ENCODE measurements at places on chromosomes 11 and 22.

GRCh38 chr11:69504576-69505335 is 23.3 kb downstream of the LINC01488 start:
- no peak for DNase-seq

DNA sequence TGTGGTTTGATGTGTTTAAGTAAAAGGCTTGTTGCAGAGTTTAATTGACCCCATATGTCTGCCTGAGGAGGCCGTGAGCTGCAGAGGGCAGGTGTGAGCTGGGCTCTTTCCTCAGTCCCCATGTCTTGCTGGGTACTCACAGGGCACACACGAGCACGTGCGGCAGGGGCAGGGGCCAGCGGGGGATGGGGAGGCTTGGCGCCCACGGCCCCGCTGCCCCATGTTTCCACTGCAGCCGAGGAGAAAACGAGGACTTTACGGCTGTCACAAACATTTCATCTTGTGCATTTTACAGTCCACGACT is 24.7 kb upstream of the CCDC188 start:
- DNase-seq = no peak

- peak; percentile 89 for DNase-seq
These were observed 1.5 kb downstream of the PTPRJ start for GRCh38 chr11:47981667-47982404.

DNA sequence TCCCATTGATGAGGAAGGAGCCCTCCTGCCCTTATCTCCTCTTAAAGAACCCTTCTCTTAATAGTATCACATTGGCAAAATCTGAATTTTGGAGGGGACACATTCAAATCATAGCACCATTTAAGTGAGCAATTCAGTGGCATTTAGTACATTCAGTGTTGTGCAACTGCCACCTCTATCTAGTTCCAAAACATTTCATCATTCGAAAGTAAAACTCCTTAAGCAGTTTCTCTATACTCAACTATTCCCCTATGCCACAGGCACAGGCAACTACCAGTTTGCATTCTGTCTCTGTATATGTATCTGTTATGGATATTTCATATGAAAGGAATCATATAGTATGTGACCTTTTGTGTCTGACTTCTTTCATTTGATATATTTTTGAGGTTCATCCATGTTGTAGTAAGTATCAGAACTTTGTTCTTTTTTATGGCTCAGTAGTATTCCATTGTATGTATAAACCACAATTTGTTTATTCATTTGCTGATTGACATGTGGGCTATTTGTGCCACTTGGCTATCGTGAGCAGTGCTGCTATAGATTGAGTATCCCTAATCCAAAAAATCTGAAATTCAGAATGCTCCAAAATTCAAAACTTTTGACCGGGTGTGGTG is 22.9 kb downstream of the FAR1 start:
- no peak for DNase-seq

GRCh38 chr22:46390652-46391301 is 55.3 kb downstream of the TRMU start:
- peak; percentile 53 for DNase-seq

DNA sequence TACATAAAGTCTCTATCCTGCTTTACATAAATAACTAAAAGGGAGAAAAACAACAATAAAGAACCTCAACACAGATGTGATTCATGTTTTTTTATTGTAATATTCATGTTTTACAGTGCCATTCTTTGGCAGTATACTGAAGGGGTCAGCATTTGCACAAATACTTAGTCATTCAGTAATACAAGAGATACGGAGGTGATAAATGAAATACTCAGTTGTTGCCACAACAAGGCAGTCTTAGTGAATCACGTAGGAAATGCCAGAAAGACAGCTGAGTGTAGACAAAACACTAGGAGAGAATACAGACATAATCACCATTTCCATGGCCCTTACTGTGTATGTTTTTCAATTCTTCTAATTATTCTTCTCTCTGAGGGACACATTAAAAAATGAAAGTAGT is 910.4 kb downstream of the METTL15 start:
- no peak for DNase-seq

DNA sequence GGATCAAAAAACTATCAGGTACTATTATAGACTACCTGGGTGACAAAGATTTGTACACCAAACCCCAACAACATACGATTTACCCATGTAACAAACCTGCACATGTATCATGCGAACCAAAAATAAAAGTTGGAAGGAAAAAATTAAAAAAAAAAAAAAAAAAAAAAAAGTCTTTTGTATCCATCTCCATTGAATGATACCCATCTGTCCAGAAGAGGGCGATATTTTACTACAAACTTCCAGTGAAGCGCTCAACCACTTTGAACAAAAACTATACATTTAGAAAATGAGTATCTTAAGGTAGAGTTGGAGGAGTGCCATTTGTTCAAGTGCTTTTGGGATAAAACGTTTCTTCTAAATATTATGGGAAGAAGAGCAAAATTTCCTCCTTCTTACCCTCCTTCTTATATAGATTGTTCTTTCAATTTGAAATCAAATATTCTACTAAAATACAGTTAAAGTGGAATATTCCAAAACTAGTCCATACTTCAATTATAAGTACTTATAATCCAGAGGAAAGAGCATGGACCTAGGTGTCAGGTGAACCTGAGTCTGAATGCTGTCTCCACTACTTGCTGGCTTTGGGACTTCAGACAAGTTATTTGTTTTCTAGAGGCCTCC is 23.3 kb downstream of the ARL14EP start:
- no peak for DNase-seq

- no peak for DNase-seq
These were observed 6.5 kb downstream of the CD248 start for GRCh38 chr11:66310324-66310723.

DNA sequence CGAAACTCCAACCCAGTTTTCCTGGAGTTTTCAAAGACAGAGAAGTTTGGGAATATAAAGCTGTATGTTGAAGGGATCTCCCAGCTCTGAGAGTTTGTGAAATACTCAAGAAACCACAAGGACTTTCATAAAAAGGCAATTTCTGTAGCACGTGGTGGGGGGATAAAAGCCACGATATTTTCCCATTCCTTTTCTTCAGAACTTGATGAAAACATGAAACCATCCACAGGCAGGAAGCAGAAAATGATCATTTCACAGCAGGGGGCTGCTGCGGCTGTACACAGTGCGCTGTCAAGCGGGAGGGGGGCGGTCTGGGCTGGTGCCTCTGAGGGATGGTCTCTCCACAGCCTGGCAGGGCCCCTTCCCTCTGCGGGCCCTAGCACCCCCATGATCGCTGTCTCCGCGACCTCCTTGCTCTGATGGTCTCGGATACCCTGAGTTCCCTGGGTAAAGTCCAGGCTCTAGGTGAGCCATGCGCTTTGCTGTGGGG is 423.2 kb downstream of the MN1 start:
- DNase-seq = no peak

- DNase-seq = no peak
These were observed 14.3 kb downstream of the PISD start for GRCh38 chr22:31647523-31648320.

GRCh38 chr11:128732471-128733277 is 38.8 kb downstream of the FLI1 start:
- DNase-seq = no peak

GRCh38 chr11:118524757-118525470 is 2.4 kb upstream of the TTC36 start:
- no peak for DNase-seq

DNA sequence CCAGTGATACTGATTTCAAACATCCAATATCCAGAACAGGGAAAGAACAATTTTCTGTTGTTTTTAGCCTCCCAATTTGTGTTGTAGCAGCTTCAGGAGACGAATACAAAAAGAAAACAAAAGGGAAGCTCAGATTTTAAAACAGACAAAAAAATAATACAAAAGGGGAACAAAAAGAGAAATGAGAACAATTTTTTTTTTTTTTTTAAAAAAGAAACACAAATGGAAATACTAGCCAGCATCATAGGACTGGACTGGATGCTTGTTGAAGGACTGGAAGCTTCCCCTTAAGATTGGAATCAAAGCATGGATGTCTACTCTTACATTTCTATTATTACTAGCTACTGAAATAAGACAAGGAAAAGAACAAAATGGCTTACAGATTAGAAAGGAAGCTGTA is 46.5 kb upstream of the SORL1 start:
- no peak for DNase-seq

GRCh38 chr11:16818284-16818683 is 79.8 kb downstream of the C11orf58 start:
- no peak for DNase-seq

DNA sequence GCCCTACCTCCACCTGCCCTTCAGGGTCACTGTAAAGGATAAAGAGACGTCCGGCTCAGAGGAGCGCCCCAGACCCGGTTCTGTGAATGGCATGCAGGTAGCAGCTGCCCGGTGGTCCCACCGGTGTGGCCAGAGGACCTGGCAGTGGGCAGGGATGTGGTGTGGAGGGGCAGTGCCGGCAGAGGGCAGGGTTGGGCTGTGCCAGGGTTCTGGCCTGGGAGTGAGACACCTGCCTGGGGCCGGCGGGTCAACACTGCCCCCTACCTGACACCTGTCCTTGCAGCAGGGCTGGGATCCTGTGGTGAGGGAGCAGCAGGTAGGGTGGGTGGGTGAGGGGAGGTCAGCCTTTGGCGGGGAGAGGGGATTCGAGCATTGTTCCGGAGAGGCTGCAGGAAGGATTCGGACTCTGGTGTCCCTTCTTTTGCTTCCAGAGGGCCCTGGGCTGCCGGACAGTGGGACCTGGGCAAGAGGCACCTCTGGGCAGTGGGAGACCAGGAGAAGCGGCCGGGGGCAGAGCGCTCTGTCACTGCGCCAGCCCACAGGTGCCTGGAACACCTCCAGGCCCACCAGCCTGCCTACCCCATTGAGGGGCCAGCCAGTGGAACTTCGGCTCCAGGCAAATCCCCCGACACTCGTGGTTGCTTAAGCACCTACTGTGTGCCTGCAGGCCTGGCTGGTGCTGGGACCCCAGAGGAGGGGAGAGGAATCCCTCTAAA is 1.6 kb upstream of the PHLDA2 start:
- peak; percentile 90 for DNase-seq

GRCh38 chr11:74256378-74257133 is 54.9 kb downstream of the P4HA3 start:
- no peak for DNase-seq

GRCh38 chr11:128491195-128491936 is 96.0 kb downstream of the ETS1 start:
- DNase-seq = no peak
